ENCODE measurements at places on chromosomes 12 and 14.

GRCh38 chr14:79278798-79279644, 932.3 kb downstream of the DIO2 start:
- peak; percentile 93 for DNase-seq

DNA sequence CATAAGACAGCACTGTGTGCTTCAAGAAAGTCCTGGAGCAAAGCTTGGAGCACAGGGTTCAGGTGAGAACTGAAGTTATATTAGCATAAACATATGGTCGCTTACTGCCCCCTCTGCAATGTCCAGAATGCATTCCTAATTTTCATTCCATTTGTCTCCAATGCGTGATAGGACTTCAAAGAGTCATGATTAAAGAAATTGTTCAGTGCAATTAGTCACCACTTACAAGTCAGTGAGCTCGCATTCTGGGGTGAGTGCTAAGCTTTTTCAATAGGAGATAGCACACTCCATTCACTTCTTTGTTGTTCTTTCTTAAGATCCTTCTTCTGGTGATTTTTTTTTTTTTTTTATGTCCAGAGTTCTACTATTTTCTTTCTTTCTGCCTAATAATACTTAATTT, 398.4 kb downstream of the SYT1 start:
- no peak for DNase-seq

DNA sequence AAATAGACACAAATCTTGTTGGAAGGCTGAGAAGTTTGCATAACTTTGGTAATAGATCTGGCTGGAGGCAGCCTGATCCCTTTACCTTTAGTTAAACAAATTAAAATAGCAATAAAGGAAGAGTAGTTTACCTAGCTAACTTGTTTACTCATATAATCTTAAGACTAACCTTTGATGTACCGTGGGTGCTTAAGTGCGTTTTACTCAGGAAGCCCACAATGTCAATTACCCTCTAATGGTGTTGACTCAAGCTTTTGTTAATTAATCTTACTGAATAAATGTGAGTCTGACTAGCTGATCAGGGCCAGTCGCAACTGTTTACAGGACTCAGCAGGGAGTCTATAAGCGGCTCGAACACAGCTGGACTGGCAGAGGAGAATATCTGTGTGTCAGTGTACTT, 51.5 kb downstream of the FAR2 start:
- peak; percentile 73 for DNase-seq

GRCh38 chr12:69987579-69988091, 162.6 kb downstream of the MYRFL start:
- no peak for DNase-seq

DNA sequence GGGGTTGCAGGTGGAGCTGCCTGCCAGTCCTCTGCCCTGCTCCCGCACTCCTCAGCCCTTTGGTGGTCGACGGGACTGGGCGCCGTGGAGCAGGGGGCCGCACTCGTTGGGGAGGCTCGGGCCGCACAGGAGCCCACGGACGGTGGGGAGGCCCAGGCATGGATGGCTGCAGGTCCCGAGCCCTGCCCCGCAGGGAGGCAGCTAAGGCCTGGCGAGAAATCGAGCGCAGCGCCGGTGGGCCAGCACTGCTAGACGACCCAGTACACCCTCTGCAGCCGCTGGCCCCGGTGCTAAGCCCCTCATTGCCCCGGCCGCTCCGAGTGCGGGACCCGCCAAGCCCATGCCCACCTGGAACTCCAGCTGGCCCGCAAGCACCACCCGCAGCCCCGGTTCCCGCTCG, 221.8 kb downstream of the BTG1 start:
- DNase-seq, result no peak

- DNase-seq, result no peak
Measured at GRCh38 chr12:84502907-84503787, 409.5 kb downstream of the SLC6A15 start.

DNA sequence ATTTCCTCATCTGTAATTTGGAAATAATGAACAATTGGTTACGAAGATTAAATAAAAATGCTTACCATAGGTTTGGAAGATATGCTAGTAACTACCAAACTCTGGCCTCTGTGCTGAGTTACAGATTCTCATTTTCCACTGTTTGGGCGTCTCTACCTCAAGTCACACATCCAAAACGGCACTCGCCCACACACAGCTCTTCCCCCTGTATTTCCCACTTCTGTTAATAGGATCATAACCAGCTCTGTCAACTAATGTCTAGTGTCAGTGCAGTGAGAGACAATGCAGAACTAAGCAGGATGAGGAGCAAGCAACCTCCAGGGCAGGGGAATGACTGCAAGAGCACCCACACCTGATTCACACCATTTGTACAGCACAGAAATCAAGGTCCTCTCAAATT, 10.9 kb upstream of the SYCP3 start:
- no peak for DNase-seq

- no peak for DNase-seq
Measured at GRCh38 chr12:79409562-79409961, 281.2 kb downstream of the PAWR start.

DNA sequence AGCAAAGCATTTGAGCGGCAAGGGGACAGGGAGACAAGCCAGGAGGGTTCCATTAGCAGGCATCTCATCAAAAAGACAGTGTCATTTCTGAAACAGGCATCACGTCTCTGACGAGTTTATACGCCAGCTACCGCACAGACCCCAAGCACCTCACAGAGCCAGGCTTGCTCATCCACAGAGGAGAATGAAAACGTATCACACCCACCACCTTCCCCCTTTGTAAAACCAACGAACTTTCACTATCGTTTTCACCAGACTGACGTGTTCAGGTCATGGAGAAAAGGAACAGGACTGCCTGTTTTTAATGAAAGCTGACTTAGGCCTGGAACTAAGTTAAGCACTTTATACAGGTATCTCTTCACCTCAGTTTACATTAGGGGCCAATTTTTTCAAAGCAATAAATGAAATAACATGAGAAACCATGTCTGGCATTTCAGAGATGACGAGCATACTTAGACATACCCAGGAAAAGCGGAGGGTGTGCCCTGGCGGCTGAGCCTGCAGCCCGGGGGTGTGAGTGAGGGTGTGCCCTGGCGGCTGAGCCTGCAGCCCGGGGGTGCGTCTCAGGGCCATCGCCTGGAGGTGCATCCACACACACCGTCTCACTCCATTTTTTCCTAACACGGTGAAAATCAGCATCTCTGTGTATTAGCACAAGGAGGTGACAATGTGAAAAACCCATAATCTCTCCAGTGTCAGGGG, 41.9 kb downstream of the STX2 start:
- DNase-seq, result no peak

- no peak for DNase-seq
Measured at GRCh38 chr12:11431486-11431885, 36.1 kb upstream of the PRB2 start.

DNA sequence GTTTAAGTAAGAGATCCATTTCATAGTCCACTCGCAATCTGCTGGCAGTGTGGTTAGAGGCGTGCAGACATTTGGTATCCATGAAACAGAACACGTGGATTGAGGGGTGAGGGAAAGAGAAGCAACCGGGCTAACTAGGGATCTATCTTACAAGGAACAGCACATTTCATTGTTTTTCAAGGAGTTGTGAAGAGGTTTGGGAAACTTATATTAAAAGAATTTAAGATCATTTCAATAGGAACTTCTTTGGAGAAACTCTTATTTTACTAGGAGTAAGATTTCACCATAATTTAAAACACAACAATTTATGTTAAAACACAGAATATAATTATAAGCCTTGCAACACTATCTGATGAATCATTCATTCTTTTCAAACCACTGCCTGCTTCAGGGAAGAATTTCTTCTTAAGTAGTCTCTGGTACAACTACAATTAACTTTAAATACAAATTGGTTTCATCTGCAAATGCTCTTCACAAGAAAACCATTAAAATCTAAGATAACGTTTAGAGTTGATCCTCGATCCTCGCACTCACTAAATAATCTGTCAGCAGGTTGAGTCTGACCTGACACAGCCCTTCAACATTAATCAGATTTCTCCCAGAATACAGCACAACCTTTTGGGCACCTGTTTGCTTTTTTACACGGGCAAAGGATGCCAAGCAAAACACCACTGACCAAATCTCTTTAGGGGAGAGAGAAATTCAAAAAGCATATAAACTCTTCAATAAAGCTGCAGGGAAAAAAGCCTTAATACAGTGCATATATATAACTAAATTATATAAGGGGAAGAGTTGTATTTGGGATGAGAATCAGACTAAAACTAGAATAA, 27.3 kb downstream of the PPTC7 start:
- DNase-seq, result no peak

DNA sequence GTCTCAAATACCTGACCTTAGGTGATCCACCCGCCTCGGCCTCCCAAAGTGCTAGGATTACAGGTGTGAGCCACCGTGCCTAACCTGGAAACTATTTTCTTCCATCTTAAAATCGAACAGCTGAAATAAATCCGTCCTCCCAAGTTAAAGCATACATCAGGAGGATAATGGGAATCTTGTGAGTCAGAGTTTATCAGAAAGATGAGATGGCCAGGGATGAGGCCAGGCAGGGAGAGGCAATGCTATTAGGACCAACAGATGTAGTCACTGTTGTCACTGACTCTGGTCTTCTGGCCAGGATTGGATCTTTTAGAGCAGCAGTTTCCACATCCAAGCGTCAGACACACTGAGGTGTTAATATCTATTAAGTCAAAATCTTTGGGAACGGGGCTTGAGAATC, 61.7 kb upstream of the USP44 start:
- DNase-seq, result no peak

- DNase-seq, result no peak
Measured at GRCh38 chr12:53049571-53050318, at the start of gene TNS2. Gene TNS2, plus strand, starts transcription at chr12:53050065. Its CDS starts 121 bp downstream, at chr12:53050186.

DNA sequence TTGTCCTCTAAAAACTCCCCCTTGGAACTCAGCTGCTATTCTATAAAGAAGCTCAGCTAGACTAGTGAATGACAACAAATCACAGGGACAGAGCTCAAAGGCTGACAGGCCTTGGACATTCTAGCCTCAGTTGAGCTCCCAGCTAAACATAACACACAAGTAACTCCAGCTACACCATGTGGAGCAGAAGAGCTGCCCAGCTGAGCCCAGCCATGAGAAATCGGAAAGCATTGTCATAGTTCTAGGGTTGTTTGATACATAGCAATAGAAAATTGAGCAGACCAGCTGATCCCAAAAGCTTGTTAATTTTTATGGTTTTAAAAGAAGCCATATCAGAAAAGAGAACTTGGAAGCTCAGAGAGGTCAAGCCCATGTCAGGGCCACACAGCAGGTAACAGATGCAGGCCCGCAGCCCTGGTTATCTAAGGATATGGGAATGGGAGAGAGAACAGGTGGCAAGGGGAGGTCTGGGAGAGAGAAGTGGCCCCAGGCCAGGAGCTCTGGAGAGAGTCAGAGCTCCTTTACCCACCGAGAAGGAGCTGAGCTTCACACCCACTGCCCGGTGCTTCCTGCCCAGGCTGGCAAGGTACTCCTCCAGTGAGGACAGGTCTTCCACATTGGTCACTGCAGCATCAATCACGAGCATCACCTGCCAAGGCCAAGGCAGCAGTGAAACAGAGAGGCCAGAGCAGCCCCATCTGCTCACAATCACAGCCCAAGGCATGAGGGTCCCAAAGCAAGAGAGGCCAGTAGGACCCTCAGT, 2.9 kb downstream of the NGB start:
- DNase-seq, result no peak

DNA sequence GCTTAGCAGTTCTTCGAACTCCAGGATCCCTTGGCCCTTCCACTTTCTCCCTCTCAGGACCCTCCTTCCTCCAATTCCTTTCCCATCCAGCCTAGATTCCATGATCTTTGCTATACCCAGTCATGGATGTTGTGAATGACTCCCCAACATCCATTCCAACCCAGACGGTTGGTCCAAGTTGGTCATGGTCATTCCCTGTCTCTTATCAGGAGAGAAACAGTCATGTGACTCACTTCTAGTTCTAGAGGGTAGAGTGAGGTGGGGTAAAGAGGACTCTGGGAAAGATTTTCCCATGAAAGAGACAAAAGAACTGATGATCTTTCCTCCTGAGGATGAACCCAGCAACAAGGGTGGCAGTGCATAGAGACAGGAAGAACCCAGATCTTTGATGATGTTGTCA, 9.2 kb upstream of the P2RX7 start:
- DNase-seq, result no peak

GRCh38 chr12:104095289-104095688, 31.0 kb downstream of the HCFC2 start:
- DNase-seq, result no peak

DNA sequence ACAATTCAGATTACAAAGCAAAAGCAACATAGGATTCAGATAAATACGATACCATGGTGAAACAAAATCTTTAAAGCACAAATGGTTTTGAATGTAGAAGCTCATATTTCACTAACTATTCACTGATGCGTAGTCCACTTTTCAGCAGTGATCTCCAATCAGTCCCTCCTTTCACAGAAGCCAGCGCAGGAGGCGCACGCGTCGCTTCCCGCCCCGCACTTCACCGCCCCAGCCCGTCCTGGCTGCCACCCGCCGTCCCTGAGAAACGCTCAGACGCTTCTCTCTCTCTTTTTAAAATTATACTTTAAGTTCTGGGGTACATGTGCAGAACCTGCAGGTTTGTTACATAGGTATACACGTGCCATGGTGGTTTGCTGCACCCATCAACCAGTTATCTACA, 19.8 kb upstream of the CHFR start:
- DNase-seq, result no peak

DNA sequence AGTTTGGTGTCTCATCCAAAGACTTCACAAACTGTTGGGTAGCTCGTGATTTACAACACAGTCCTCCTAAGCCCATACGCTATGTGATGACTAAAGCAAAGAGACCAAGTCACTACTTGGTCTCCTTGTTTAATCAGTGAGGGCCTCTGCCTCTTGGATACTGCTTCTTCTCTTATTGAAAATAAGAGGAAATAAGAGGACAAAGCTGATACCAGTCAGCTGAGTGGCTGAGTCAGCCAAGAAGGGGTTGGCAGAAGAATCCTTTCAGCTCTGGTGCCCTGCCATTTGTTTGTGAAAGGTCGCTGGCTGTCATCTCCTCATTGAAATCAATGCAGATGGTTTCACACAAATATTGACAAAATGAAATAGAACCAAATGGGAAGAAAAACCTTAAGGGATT, 67.5 kb upstream of the SLC35F4 start:
- no peak for DNase-seq

- no peak for DNase-seq
Measured at GRCh38 chr12:6773590-6774351, 1.5 kb downstream of the LAG3 start.

GRCh38 chr12:65608319-65608916, 215.9 kb upstream of the HMGA2 start:
- no peak for DNase-seq

GRCh38 chr14:105818712-105819005, 292.3 kb downstream of the TMEM121 start:
- DNase-seq, result no peak

DNA sequence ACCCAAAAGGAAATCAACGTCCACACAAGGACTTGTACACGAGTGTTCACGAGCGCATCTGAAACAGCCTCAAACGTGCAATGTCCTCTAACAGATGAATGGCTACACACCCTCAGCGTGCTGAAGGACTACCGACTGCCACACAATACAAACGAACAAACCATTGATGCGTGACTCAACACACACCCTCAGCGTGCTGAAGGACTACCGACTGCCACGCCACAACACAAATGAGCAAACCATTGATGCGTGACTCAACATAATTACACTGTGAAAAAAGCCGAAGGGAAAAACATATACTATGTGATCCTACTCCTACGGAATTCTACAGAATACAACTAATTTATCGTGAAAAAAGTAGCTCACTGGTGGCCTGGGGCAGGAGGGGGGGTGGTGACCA, 25.1 kb upstream of the BTBD6 start:
- DNase-seq, result no peak

Measured in NCI-H1417 treated with DMSO at 0.1 percent for 48 hours (cell line).